Hindlimb muscle (tissue), 1 donor: ENCODE measurements at places on chromosomes 2 and 18.
A peak's percentile ranks its signal among the peaks of the same experiment; 100 is the strongest.

DNA sequence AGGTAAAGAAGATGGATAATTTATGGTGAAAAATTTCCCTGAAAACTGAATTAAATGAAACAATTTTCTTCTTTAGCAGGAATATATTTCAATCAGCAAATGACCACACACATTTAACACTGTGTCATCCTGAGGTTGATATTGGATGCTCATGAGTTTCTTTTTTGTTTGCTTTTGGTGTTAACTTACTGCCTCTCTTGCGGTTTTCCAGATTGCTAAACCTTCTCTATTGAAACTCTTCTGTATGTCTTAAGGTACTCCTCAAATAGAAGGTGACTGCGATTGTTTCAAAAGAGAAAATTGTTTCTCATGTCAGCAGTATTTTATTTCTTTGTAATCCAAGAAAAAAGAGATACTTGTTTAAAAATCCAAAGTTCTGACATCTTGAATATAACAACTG lies 99.1 kb downstream of the LRRTM1 start:
- DNase-seq = no peak

GRCh38 chr2:44459739-44460138 lies 98.0 kb downstream of the CAMKMT start:
- DNase-seq = no peak

- DNase-seq = no peak
Observed at GRCh38 chr2:238888781-238889180, 40.9 kb downstream of the TWIST2 start.

- no peak for DNase-seq
Observed at GRCh38 chr2:232896720-232897597, 26.9 kb downstream of the SNORC start.

GRCh38 chr2:9256570-9257043 lies 50.0 kb downstream of the ASAP2 start:
- DNase-seq = no peak

- DNase-seq = no peak
Observed at GRCh38 chr2:1521878-1522830, 108.9 kb downstream of the TPO start.

GRCh38 chr2:184743096-184743495 lies 144.8 kb downstream of the ZNF804A start:
- DNase-seq = no peak

DNA sequence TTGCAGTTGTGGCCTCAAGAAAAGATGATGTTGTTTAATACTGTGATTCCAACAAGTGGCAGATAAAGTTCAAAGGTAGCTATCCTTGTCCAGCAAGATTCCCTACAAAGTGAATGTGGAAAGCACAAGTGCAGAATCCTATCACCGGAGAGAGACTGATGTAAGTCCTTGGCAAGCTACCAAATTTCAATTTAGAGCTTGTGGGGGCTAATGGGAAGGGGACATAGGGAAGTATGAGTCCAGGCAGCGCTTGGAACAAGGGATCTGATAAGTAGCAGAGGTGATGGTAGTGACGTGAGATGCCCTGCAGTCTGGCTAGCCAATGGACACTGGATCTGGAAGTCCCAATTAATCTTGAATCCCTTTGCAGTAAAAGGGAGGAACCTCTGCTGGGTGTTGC lies 165.2 kb upstream of the DTNA start:
- no peak for DNase-seq

DNA sequence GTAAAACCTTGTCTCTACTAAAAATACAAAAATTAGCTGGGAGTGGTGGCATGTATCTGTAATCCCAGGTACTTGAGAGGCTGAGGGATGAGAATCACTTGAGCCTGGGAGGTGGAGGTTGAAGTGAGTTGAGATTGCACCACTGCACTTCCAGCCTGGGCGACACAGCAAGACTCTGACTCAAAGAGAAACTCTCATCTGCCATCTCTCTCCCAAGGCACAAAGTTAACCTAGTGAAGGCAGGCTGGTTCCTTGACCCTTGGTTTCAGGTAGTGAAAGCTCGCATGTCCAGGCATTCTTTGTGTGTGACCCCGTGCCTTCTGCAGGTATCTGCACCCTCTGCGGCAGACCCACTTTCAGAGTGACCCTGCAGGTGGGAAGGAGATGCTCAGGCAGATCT lies 100.0 kb downstream of the WDSUB1 start:
- DNase-seq = no peak

DNA sequence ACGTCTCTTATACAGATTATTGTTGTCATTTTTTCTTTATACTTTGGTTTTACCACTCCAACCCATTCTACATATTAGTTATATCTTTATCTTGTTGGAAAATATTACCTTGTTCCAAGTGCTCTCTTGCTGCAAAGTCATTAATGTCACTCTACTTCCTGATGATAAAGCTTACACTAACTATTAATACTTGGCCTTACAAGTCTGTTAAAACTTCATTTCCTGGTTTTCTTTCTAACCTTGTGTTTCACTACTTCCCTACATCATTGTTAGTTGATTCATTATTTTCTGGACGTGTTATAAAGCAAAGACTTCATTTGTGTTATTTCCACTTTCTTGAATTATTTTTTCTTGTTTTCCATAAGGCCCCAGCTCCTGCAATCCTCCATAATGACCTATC lies 382.6 kb upstream of the CDH20 start:
- DNase-seq = no peak

DNA sequence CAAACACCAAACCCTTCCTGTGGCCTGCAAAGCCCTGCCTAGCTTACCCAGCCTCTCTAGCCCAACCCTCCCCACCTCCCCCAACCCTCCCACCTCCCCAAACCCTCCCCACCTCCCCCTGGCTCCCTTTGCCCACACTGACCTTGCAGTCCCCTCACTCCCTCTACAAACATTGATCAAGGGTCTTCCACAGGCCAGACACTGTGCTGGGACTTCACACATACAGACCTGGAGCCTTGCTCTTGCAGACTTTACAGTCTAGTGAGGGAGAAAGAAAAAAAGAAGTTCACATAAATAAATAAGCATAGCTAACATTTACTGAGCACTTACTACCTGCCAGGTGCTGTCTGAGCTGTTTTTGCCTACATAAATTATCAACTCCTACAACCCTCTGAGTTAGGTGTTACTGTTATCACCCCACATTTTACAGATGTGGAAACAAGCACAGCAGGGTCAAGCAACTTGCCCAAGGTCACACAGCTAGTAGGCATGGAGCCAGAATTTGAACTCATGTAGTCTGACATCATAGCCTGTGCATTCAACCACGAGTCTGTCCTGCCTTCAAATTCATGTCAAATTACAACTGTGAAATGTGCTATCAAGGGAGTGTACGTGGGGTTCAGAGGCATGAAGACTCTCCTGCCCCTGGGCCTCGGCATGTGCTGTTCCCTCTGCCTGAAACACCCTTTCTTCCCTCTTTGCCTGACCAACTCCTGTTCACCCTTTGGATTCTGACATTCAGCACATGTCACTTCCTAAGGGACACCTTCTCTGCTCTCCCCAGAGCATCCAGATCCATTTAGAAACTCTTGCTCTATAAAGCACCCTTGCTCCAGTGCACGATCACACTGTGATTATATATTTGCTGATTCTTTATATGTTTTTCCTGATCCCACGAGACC lies 209.9 kb downstream of the TNS1 start:
- DNase-seq = no peak

GRCh38 chr2:237195396-237196120 lies 109.9 kb downstream of the COPS8 start:
- no peak for DNase-seq

DNA sequence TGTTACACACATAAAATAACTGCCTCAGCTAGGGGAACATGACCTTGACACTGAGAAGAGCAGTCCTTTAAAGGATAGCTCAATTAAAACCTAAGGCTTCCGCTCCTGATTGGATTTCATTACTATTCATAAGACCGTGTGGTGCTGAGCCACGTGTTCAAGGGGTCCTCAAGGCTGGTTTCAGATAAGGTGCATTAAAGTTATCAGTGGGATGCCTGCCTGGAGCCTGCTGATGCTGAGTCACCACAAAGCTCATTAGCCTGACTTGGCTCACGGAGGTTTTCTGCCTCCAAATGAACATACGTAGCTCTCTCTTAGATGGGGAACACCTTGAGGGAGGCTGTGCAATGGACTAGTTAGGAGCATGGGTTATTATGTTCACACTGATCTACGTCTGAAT lies 518.9 kb downstream of the TDRD15 start:
- no peak for DNase-seq

GRCh38 chr2:9809448-9810088 lies 33.7 kb upstream of the TAF1B start:
- DNase-seq = no peak

GRCh38 chr18:32470460-32470713 lies 295 bp downstream of the GAREM1 start:
- DNase-seq = no peak

- no peak for DNase-seq
Observed at GRCh38 chr2:108623616-108624015, 89.3 kb downstream of the LIMS1 start.

DNA sequence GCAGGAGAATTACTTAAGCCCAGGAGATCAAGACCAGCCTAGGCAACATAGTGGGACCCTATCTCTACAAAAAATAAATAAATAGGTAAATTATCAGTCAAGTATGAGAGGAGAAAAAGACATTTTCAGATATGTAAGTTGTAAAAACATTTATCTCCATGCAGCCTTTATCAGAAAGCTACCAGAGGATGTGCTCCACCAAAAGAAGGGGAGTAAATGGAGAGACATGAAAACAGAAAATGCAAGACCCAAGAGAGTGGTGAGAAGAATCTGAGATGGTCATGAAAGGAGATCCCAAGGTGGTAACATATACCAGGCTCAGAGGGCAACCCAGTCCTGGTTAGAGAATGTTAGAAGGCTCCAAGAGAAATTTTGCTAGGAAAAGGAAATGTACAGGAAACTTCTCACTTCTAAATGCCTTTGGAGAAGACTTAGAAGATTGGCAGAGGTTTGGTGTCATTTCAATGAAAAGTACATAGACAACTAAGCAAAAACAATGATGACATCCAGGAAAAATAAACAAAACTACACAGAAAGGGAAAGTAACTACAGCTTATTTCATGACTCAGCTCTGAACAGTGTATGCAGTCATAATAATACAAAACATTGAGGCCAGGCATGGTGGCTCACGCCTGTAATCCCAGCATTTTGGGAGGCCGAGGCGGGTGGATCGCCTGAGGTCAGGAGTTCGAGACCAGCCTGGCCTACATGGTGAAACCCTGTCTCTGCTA lies 19.5 kb downstream of the CIB4 start:
- no peak for DNase-seq

DNA sequence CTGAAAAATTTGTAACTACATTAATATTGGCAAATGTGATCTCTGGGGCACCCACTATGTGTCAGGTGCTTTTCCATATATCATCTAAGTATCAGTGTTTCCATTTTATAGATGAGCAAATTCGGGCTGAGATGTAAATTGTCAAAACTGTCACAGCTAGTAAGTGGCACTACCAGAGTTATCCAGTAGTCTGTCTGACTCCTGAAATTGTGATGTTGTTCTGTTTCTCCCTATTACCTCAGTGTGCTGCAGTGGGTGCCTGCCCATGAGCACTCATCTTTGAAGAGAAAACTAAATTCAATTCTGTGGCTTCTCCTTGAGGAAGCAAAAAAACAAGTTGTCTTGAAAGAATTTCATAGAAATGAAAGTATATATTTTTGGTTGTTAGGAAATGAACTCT lies 467.4 kb upstream of the FANCL start:
- DNase-seq = no peak

DNA sequence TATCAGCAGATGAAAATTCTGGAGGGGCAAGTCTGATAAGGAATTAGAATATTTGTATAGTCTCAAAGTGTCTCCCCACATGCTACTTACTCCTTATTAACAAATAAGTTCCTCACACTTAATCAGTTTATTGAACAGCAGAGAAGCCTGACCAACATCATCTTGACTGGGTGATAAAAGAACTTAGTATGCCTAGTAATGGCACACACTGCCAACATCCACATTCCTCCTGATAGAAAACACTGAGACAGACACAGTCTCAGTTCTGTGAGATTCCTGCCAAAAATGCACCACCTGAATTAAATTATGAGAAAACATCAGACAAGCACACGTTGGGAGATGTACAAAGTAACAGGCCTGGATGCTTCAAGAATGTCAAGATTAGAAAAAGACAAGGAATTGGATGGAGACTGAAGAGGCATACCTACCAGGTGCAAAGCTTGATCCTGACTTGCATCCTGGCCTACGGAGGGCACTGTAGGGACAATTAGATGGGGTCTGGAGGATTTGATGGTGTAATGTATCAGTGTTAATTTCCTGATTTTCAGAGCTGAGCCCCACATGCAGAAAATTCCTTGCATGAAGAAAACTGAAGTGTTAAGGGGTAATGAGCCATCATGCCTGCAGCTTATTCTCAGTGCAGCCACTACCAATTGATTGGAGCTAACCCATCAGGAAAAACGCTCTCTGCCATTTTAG lies 200.4 kb upstream of the SH3BP4 start:
- no peak for DNase-seq

GRCh38 chr2:206881708-206882410 lies 57.5 kb upstream of the CPO start:
- DNase-seq = peak; percentile 68

- no peak for DNase-seq
Observed at GRCh38 chr2:86791573-86791972, 860 bp upstream of the CD8A start.

DNA sequence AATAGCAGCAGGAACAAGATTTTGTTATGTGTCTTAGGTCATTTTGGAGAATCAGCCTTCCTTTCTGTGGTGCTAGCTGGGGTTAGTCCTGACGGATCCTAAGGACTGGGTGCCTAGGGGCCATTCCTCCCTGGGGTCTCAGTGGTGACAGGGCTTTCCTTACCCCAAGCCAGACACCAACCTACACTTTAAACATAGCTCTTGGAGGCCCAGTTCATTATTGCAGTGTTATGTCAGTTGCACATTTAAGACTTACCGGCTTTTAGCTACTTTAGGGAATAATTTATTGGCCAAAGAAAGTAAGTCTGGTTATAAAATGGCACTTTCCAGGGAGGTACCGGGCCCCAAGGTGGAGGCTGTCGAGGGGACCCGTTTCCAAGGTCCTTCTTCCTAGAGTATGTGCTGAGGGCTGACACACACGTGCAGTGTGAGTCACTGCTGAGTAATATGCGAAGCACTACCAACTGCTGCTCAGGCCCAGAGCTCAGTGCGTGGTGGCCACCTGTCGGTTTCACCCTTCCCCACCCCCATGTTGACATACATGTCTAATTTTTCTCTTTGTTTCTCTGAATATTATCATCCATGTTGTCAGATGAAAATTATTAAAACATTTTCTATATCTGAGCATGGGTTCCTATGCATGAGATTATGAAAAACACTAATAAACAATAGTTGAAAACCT lies 37.0 kb upstream of the GRHL1 start:
- no peak for DNase-seq

GRCh38 chr2:128585706-128586105 lies 267.0 kb upstream of the HS6ST1 start:
- no peak for DNase-seq

- DNase-seq = no peak
Observed at GRCh38 chr18:48861181-48861708, 89.5 kb downstream of the SMAD7 start.

- no peak for DNase-seq
Observed at GRCh38 chr2:128464456-128464855, 145.8 kb upstream of the HS6ST1 start.

- DNase-seq = no peak
Observed at GRCh38 chr2:68292108-68292710, 27.5 kb downstream of the CNRIP1 start.

GRCh38 chr2:11030909-11031308 lies 119.2 kb downstream of the KCNF1 start:
- DNase-seq = no peak

- no peak for DNase-seq
Observed at GRCh38 chr2:222761888-222762287, 90.4 kb downstream of the MOGAT1 start.
